Naive thymus-derived CD8-positive, alpha-beta T cell (primary cell): ENCODE measurements at places on chromosomes 1 and 21. TPM values are rescaled to one million over a fixed set of nuclear protein-coding genes. Genes with fewer than 3 reads are reported as not detected.

DNA sequence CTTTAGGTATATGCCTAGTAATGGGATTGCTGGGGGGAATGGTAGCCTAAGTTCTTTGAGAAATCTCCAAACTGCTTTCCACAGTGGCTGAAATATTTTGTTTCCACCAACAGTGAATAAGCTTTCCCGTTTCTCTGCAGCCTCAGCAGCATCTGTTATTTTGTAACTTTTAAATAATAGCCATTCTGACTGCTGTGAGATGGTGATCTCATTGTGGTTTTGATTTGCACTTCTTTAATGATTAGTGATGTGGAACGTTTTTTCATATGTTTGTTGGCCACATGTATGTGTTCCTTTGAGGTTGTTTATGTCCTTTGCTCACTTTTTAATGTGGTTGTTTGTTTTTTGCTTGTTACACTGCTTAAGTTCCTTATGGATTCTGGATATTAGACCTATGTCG lies 237.4 kb downstream of the CENPF start:
- no peak for DNase-seq

The GJA4 gene
- not detected for total RNA-seq

GRCh38 chr1:71657891-71658679 lies 577.2 kb upstream of the ZRANB2 start:
- no peak for DNase-seq

GRCh38 chr1:177966199-177966598 lies 3.7 kb downstream of the SEC16B start:
- DNase-seq: no peak

DNA sequence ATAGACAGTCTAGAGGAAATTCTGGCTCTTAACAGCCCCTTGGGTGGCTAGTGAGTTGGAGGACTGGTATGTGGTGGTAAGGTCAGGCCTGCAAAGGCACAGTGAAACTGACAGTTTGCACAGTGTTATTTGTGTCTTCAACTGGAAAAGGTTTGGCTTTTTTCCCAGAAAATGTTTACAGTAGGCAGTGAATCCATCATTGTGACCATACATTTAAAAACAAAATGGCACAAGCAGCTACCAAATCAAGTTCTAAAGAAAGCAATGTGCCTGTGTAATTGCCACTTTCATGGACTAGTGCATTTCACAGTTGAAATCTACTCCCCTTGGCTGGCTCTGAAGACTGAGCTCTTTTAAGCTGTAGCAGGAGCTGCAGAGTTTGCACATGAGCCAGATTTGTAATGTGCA lies 24.8 kb downstream of the ATPAF1 start:
- DNase-seq: no peak

DNA sequence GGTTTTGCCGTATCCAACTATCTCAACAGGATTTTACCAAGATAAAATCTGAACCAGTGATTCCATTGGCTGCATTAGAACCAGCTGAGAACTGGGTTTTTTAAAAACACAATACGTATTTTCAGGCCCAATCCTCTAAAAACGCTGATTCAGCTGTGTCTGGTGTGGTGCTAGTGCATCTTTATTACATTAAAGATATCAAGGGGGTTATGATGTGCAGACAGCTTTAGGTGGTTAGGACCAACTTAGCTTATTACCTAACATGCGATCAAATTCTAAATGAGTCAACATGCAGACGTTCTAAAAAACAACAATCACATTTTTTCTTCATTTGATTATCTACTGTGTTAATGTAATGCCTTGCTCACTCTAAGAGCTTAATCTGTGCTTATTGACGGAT lies 32.0 kb upstream of the EXO1 start:
- no peak for DNase-seq

The WLS gene
- total RNA-seq: not detected

The SLC22A15 gene
- 0.27 TPM for total RNA-seq
